ENCODE measurements at places on chromosomes 2 and 18.

- no peak for DNase-seq
These were observed 15.3 kb downstream of the FHL2 start for GRCh38 chr2:105383432-105384166.

DNA sequence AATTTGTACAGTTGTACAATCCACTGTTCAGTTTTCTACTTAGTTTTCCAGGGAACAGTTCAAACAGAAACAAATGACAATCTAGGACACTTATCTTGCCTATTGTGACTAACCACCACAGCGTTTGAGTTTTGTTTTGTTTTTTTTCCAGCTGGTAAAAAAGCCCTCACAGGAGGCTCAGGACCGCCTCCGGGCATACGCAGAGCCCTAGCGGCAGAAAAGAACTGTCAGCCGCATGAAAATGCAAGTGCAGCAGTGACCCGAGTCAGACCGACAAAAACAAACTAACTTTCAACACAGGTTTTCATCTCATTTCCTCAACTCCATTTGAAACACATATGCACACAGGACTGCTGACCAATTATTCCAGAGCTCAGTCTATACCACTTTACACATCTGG lies 68.6 kb downstream of the STEAP3 start:
- no peak for DNase-seq

- DNase-seq: no peak
These were observed 12.1 kb downstream of the HK2 start for GRCh38 chr2:74845991-74846390.

DNA sequence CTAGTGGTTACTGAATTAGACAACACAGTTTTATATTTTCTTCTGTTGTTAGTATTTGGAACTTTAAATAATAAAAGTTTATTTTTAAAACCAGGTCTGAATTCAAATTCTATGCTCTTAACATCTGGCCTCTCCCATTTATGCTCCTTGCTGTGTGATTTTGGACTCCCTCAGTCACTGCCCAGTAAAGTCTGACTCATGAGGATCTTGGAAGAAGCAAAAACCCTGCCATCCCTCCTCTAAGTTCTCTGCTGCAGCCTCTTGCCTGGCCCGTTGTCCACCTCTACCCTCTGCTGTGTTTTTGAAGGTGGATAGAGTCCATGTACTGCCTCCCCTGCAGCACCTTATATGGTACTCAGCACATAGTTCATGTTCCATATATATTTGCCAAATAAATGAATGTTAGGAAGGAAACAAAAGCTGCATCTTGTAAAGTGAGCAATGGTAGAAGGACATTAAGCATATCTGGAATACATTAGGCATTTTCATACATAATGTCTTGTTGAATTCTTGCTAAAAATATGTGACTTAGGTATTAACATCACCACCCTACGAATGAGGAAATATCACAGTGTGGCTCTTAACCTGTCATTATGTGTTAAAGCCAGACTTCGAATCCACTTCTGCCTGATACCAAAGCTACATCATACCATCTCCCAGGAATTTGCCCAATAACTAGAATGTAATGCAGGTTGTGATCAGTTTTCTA lies 62.1 kb downstream of the THNSL2 start:
- no peak for DNase-seq

GRCh38 chr2:21836719-21837118 lies 713.0 kb downstream of the TDRD15 start:
- no peak for DNase-seq

GRCh38 chr2:42557306-42557705 lies 11.1 kb upstream of the MTA3 start:
- DNase-seq: no peak

GRCh38 chr18:68284236-68284780 lies 430.6 kb downstream of the TMX3 start:
- DNase-seq: no peak

DNA sequence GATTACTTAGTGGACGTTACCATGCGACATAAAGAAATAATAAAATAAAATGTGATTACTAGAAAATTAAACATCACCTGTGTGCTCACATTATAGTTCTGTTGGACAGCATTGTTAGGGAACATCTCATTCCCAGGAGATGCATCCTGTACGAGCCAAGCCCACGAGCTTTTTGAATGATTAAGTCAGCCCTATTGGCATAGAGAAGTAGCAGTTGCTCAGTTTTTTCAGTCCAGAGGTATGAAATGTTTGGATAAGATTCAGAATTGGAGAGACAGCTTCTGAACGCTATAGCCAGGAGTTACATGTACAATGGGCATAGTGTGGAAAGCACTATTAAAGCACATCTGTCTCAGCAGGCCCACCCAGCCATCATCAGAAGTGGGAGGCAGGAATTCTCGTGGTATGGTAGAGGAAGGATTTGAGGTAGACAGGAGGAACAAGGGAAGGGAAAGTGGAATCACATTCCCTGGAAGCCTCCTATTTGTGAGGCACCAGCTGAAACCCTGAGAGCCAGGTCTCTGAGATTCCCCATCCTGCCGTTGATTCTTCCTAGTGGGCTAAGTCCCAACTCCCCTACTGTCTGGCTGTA lies 8.6 kb downstream of the SPATS2L start:
- no peak for DNase-seq

DNA sequence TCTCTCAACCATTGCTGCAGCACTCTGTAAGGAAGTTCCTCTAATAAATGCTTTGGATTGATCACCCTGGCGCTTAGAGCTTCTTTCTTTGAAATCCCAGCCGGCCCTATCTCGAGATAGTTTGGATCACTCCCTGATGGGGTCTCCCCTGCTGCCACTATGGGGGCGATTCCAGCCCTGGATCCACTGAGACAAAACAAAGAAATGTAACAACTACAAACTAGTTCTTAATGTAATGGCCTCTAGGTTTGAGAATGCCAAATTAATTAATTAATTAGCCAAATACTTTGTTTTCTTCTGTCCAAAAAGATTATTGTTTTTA lies 15.2 kb downstream of the SRSF7 start:
- DNase-seq: no peak

DNA sequence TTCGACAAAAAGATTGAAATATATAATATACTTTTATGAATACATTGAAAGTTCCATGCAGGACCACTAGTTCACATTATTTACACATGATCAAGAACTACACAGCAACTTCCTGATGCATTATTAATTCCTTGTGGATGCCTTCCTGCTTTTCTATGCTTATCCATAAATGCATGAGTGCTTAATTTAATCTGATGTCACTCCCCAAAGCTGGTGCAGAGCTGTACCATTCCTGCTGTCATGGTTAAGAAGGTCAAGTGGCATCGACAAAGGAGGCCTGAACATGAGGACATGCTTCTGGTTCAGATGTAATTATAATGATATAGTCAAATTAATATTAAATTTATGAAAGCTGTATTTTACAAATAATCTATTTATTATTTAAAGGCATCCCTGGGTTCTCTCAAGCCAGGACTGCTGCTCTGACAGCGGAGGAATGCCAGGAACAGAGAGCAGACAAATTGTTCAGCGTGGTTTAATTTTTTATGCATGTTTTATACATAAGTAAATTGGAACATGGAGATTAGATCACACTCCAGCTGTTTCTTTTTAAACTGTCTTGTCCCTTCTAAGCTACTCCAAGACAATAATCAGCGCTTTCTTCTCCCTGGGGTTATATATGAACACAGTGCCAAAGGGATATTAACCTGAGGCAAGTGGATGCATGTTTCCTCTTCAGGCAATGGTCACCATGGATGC lies 307.3 kb upstream of the CNTNAP5 start:
- no peak for DNase-seq

DNA sequence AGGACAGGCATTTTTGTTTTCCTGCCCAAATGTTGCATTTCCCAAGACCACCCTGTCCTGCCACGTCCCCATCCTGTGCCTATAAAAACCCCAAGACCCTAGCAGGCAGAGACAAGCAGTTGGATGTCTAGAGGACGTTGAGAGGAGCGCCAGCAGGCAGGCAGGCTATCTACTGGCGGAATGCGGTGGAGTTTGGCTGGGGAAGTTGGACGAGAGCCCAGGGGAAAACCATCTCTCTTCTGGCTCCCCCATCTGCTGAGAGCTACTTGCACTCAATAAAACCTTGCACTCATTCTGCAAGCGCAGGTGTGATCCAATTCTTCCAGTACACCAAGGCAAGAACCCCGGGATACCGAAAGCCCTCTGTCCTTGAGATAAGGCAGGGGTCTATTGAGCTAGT lies 72.5 kb downstream of the ARL6IP6 start:
- no peak for DNase-seq

GRCh38 chr2:198044777-198045176 lies 240.4 kb downstream of the PLCL1 start:
- no peak for DNase-seq

DNA sequence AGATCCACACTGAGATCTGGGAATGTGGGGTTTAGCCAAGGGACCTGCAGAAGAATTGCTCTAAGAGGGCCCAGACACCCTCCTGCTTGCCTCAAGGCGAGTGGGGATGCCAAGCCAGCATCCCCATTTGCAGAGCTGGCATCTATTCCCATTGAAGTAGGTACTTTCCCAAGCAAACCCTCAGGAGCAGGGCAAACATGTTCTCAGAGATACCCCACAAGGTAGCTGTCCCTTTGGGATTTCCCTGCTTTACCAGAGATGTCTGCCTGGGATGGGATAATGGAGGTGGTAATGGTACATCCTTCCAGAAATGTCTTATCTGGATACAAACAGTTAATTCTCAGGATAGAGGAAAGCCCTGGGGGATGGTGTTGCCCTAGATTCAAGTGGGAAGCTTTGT lies 51.2 kb downstream of the GYPC start:
- DNase-seq: no peak

DNA sequence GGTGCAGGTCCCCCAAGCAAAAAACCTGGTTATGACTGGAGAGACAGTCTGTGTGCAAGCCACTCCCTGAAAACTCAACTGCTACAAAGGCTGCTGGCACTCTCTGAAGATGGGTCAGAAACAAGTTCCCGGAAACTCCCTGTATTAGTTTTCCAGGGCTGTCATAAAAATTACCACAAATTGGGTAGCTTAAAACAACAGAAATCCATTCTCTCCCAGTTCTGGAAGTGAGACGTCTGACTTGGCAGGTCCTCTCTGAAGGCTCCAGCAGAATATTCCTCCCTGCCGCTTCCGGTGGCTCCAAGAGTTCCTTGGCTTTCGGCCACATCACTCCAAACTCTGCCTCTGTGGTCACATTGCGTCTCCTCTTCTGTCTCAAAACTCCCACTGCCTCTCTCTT lies 30.1 kb upstream of the SERPINE2 start:
- DNase-seq: no peak

GRCh38 chr2:61911510-61911909 lies 6.0 kb downstream of the COMMD1 start:
- DNase-seq: no peak

GRCh38 chr2:8983571-8983970 lies 19.9 kb downstream of the MBOAT2 start:
- DNase-seq: no peak

- no peak for DNase-seq
These were observed 66.8 kb upstream of the SALL3 start for GRCh38 chr18:78912844-78913243.

DNA sequence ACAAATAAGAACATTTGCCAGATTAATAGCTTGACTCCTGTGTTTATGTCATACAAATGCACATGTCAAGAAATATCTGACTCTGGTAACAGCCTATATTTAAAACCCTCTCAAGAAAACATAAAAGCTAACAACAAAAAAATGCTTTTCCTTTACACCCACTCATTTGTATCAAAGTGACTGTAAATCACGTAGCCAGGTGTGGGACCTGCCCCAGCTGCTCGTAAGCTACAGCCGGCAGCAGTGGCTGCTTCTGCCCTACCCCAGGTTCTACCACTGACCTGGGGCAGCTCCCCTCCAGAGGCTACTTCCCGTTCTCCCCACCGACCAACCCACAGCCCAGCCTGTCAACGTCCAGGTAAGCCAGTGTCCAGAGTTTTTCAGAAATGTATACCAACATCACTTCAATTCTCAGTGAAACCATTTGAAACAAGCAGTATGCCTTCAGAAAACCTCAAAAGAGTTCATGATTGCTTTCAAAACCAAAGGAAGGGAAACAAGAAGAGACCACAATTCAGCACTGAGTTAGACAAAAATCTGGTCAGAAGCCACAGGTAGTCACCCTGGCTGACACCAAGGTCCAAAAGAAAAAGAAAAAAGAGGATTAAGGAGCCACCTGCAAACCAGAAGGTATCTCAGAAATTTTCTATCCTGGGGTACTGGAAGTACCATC lies 40.4 kb downstream of the KIDINS220 start:
- DNase-seq: no peak

DNA sequence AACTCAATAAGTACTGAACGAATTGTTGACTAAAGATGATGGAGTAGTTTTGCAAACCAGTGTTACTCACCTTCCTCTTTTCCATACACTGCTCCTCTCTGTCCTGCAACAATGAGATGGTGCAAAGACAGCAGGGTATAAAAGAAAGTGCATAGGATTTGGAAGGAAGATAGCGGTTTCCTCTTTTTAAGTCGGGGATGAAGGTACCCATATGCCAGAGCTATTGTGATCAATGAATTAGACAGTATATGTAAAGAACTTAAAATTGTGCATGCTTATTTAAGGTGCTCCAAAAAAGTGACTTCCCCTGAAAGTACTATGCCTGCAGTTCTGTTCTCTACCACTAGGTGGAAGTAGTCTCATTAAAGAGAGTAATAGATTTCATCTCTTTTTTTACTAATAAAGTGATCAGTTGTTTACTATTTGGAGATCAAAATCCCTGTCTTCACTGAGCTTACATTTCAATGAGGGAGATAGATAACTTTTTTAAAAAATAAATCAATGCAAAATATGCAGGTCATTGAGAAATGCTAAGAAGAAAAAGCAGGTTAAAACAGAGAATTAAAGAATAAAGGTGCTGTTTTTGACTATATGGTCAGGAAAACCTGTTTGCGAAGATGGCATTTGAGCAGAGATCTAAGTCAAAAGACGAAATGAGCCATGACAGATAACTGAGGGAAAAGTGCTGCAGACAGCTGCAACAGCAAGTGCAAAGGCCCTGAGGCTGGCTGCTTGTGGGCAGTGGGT lies 339.7 kb upstream of the SLC14A2 start:
- DNase-seq: peak; percentile 2

DNA sequence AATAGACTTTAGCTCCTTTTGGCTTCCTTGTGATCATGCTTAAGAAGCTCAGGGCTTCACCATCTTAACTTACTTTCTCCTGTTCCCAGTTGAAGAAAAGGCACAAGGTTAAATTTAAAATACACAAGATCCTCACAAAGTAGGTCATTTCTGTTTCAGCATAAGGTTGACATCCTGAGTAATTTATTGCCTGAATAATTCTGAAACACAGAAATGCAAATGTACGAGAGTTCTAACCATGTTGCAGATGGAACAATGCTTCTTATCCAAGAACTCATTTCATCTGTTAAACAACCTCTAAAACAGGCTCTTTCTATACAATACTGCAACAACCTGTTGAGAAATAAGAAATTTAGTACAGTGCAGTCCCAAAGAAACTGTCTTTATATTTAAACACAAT lies 395.2 kb downstream of the BCL11A start:
- no peak for DNase-seq

All from CD4-positive, alpha-beta T cell treated with Interleukin-6 for 4 hours (primary cell).